ENCODE measurements at places on chromosomes 11 and 22.

GRCh38 chr11:46348566-46349401 lies 1.5 kb downstream of the DGKZ start:
- no peak for DNase-seq

DNA sequence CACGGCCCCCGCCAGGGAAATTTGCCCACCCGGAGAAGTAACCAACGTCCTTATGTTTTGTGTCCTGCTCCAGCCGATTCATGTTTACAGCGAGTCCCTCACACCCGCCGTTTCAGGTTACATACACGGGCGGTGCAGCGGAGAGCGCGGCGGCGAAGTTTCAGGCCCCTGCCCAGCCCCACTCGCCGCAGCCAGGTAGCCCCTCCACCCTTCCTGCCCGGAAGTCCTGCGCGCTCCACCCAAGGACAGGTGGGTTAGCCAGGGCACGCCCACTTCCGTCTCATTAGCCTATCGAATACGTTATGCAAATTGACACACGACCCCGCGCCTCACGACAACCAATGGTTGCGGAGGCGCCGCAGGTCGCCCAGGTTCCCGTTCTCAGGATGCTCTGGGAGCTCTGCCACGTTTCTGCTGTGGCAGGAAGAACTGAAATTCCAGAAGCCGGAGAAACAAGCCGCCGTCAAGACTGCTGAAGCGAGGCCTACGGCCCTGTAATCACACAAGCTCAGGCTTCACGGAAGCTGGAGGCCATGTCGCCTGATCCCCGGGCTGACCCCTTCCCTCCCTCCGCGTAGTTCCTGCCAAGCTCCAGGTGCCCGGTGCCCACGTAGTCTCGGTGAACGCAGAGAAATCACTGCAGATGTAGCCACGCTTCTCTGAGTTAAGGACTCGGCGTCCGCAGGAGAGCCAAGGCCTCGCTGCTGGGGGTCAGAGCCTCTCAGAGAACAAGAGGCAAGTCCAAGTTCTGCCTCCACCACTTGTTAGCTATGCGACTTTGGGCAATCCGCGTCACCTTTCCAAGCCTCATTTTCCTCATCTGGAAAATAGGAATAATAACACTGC lies 22.4 kb upstream of the MYH9 start:
- peak; percentile 55 for DNase-seq

DNA sequence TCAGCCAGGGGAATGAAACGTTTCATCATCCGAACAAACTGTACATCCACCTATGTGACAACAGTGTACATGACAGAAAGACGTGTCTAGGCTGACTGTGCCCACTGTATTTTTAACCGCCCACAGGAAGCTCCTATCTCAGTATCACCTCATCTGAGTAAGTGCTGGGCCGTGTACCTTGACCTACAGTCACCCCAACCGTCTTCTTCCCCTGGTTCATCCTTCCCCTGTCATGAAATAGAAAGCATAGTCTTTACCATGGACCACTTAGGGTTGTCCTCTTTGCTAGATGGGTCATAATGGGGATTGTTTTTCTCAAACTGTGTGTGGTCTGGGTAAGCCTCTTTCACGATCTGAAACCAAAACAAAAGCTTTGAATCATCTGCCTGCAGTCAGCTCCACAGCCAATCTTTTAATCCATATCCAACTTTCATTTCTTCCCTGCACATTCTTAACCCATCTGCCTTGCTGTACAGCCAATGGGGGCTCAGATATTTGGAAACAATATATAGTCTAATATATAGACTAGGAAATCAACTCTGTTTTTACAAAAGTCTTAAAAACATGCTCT lies 4.2 kb downstream of the THYN1 start:
- DNase-seq = no peak

DNA sequence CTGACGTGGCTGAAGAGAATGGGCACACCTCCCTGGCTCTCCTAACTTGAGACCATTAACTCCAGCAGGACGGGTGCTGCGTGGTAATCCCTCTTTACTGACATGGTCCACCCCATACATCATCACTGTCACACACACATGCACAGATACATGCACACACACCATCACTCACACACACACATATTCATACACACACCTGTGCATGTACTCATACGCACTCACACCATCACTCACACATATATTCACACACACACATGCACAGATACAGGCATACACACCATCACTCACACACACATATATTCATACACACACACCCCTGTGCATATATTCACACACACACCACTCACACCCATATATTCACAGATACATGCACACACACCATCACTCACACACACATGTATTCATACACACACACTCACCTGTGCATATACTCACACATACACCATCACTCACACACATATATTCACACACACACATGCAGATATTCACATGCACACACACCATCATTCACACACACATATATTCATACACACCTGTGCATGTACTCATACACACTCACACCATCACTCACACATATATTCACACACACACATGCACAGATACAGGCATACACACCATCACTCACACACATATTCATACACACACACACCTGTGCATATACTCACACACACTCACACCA lies 74.8 kb downstream of the EFCAB6 start:
- no peak for DNase-seq

DNA sequence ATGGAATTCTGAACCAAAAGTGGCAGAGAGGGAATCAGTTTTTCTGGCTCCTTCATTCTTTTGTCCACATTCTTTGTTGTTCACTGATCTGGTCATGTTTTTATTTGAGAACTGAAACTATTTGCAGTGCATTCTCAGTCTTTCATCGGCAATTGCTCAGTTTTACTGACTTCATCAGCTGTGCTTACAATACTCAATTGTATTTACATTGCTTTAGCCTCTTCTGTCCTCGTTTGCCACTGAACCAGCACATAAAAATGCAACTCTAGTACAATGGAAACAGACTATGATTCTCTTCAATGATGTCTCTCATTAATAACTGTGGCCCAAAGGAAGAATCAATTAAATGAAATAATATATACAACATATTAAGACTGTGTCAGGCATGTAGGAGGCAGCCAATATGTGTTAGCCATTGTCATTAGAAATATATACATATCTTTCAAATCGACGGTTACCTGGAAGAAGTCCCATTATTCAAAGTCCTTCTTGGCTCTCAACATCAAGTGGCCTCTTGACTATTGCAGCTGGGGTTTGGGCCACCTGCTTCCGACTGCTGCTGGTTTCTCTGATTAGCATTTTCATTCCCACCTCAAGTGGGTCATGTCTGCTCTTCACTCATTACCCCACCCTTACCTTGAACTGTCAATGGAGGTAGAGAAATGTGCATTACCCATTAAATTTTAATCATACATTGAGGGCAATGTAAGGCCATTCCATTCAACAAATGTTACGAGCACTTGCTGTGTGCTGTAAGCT lies 600.1 kb downstream of the INSC start:
- no peak for DNase-seq

DNA sequence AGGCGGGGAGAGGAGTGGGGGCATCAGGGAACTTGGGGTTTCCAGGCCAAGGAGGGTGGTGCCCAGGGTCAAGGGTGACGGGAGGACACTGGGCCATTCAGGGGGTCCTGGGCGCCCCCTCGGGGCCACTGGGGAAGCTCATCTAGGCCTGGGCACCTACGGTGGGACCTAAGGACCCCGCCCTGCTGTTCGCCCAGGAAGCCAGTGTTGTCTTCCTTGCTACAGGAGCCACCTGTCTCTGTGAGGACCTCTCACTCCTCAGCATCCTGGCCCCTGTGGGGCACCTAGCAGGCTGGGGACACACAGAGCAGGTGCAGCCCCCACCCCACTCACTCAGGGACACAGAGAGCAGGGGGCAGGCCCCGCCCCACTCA lies 191.6 kb downstream of the IGLL1 start:
- DNase-seq = no peak

DNA sequence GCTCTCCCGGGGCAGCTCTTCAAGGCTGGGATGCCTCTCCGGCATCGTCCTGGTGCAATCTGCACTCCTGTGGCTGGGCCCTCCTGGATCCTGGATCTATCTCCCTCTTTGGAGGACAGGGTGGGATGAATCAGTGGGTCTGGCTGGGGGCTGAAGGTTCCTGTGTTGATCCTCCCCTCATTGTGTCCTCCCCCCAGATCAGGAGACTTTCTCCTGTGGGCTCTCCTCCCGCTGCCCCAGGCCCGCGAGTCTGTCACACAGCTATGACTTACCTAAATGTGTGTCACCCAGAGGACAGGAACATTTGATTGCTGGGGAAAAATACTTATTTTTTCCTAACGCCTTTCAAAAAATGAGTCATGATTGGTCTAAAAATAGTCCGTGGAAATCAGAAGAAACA lies 106.8 kb upstream of the NECTIN1 start:
- no peak for DNase-seq

GRCh38 chr11:49208006-49208721 lies at the start of gene FOLH1:
TSS of gene FOLH1 (minus strand) at chr11:49208602. CDS start at chr11:49208409, 193 bp downstream.
- peak; percentile 48 for DNase-seq

- DNase-seq = no peak
Measured at GRCh38 chr11:64631675-64632074, 40.7 kb downstream of the SLC22A12 start.

- no peak for DNase-seq
Measured at GRCh38 chr22:47572443-47572842, 810.0 kb downstream of the TBC1D22A start.

DNA sequence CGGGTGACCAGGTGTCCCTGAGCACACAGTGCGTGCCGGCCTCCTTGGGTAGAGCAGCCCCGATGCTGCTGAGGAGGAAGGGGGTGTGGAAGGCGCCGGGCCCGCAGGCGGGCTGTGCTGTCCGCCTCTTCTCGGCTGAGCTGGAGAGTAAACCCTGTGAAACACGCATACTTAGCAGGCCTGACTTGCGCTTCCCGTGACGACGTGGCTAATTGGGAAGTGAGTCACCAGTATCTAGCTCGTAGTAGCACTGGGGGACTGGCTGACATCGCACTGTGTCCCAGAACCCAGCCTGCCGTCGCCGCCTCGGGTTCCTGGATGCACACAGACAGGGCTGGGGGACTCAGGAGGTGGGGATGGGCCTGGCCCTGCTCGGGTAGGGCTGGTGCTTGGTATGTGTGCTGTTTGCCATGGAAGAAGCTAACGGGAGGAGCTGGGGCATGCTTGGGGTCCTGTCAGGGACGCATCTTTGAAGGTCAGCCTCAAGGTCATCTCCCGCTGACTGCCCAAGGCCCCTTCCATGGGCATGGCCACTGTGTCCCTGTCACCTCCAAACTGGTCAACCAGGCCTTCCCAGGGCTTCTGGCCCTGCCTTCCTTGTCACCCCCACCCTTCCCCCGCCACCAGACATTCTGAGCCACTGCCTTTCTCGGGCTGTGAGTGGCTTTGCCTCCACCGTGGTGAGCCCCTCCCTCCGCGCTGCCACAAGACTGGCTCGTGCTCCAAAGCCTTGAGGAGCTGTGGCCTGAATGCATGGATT lies 1327.0 kb downstream of the BRD1 start:
- DNase-seq = peak; percentile 82

- DNase-seq = peak; percentile 27
Measured at GRCh38 chr22:39028281-39028680, 7.4 kb downstream of the APOBEC3D start.

DNA sequence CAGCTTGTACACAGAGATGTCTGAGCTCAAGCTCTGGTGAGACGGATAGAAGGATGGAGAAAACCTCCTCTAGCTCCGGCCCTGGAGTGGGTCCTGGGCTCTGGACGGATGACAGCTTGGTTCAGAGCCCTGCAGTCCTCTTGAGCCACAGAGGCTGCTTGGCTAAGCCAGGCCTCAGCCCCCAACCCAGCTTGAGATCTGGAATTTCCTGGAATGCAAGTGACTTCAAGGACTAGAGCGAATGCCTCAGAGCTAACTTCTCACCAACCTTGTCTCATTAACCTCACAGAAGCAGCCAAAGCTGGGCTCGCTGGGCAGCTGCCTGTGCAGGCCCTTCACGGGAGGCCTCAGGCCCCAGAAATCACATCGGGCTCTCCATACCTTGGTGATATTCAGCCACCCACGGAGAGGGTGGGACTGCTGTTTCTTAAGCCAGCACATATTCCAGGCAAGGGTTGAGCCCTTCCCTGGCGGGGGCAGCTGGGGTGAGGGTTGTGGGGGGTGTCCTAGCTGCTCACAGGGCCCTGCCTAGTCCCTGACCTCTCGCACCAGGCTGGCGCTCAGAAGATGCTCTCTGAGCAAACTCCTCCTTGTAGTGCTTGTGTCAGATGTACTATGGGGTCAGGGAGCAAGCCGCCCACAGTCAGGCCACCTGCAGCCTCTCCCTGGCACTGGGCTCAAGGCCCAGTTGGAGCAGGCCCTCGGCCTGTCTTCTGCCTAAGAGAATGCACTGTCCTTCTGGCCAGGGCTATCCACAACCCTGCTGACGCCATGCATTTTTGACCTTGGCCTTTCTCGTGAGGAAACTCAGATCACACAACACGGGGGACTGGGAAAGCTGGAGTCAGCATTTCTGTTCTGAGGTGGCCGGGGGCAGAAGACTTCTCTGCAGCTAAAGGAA lies 73.6 kb upstream of the TTLL12 start:
- DNase-seq = no peak

GRCh38 chr11:45653277-45653676 lies 12.1 kb downstream of the CHST1 start:
- DNase-seq = no peak

- no peak for DNase-seq
Measured at GRCh38 chr22:19981961-19982920, 34.4 kb downstream of the ARVCF start.

Measured in fibroblast of skin of scalp (primary cell).